ENCODE measurements at places on chromosomes 3 and 15.

DNA sequence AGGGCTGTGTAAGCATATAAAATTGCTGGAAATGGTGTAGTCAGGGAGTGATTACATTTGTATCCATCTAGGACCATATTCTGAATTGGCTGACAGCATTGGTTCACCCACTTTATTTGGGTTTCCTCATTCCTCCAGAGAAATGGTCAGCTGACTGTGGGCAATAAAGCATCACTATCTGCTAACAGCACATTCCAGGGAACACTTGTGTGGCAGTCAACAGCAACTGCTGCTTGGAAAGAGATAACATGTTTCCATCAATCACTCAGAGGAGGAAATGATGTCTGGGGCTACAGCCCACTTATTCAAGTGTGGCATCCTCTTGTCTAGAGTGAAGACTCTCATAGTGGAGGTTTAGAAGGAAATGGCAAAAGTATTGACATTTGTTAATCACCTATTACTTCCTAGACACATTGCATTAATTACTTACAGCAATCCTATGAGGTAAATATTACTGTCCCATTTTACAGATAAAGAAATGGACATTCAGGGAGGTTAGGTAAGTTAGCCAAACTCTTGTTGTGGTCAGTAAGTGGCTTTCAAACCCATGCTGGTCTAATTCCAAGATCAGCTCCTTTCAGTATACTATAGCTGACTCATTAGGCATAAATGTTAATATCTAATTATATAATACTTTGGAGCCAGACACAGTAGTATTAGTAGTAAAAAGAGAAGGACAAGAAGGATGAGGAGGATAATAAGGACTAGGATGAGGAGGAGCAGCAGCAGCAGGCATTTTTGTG lies 247.8 kb downstream of the ALCAM start:
- DNase-seq = no peak

- no peak for DNase-seq
Measured at GRCh38 chr15:93296759-93297500, 207.9 kb upstream of the RGMA start.

DNA sequence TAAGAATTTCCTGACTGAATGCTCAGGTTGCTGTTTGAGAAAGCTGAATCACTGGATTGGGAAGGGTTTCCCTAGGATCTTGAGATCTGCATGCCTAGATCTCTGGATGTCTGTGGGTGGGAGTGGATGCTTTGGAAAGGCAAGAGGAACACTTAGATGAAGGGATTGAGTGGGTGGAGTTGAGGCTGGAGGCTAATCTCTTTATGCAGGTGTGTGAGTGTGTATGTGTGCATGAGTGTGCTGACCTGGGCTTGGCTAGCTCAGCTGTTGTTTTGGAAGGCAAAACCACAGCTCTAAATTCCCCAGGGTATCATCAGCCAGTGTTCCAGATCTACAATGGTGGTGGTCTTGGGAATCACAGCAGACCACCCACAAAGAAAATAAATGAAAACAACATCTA lies 60.5 kb downstream of the CLDN1 start:
- DNase-seq = no peak

GRCh38 chr15:78837543-78837942 lies 26.3 kb upstream of the ADAMTS7 start:
- DNase-seq = no peak

DNA sequence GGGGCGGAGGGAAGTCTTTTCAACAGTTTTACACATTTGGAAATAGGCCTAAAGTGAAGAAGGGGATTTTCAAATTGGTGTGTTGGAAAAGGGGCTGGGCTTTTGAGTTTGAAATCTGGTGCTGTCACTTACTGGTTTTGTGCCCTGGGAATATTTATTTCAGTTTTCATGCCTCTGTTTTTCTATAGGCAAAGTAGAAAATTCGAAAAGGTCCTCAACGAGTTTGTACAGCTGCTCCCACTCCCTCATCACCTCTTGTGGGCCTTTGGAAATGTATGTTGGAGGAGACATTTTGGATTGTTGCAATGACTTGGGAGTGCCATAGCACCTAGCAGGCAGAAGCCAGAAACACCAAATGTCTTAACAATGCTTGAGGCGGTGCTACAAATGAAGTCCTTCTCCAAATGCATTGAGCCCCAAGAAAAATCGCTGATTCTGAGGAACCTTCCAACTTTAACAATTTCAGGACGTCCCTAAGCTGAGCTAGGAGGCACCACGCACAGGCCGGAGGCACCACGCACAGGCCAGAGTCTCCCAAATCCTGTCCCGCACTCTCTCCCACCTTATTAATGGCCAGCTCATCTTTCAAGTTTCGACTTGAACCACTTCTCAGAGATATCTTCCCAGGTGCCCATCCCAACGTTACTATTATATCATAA lies 639 bp upstream of the POLR2M start:
- no peak for DNase-seq

GRCh38 chr3:49781415-49782199 lies 4.7 kb downstream of the IP6K1 start:
- DNase-seq = no peak

- DNase-seq = no peak
Measured at GRCh38 chr15:83108266-83109219, 1.1 kb downstream of the TM6SF1 start.

GRCh38 chr3:18862077-18862476 lies 286.2 kb upstream of the KCNH8 start:
- DNase-seq = no peak
